ENCODE measurements at places on chromosomes 6 and 20. TPM values are rescaled to one million over a fixed set of nuclear protein-coding genes. Genes with fewer than 3 reads are reported as not detected.

DNA sequence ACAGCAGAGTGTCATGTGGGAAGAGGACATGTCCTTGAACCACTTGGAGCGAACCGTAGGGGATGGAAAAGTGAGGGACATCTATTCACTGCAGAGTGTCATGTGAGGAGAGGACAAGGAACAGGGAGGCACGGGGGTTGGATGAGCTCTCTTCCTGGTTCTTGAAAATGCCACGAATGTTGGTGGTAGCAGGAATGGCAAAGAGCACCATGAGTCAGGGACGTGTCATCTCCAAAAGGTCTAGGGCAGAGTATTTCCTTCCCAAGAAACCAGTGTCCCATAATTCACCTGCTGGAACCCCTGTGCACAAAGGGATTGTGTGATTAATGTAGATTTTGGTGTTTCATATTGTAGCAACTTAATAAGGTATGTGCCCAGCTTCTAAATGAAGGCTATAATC, 136.8 kb downstream of the BFSP1 start:
- DNase-seq, result no peak

Gene MYCT1
- total RNA-seq, result 15.0 TPM

Gene NFATC2
- 4.2 TPM for total RNA-seq

DNA sequence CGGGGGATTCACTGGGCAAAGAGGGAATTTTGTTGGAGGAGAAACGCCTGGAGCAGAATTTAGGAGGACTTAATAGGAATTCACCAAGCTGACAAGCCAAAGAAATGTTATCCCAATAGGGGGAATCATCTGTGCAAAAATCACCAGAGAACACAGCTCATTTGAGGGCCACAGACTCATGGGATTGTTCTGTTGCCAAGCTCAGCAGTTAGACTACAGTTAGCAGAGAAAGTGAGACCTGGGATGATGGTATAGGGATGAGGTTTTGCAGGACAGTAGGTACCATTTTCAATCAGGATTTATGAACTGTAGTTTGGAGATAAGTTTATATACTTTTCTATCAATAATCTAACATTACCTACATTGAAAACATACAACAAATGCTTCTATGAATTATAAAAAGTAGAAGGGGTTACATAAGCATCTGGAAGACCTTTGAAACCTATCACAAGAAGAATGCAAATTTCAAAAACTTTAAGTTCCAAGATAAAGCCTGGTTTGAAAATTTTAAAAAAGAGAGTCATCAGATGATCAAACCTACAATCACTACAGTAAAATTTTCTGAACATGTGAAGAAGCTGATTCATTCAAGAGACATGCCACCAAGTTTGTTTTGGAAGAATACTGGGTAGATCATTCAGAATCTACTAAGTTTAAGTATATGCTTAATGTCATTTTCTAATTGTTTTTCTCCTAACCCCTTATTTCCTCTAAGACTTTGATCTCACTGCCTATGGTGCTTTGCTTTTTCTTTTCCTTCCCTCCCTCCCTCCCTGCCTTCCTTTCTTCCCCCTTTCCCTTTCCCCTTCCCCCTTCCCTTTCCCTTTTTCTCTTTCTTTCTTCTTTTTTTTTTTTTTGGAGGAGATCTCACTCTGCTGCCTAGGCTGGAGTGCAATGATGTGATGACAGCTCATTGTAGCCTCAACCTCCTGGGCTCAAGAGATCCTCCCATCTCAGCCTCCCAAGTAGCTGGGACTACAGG, 81.5 kb downstream of the KIF13A start:
- DNase-seq, result no peak

DNA sequence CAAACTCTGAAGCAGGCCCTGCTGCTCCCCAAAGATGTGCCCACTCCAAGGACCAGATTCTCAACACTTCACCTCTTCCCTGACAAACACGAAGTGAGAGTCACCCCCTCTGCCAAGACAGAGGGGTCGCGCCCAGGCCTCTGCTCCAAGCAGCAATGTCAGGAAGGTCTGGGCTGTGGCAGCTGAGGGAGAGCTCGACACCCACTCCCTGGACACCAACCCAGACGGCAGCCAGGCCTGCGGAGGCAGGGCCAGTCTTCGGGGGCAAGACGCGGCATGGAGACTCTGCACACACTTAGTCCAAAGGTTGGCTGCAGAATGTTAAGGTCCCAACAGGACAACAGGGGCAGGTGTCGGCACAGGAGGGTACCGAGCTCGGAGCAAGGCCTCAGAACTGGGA, 144.2 kb downstream of the DLL1 start:
- no peak for DNase-seq

Gene MAP3K7
- total RNA-seq, result 20.6 TPM

Gene FAM83C
- not detected for total RNA-seq

DNA sequence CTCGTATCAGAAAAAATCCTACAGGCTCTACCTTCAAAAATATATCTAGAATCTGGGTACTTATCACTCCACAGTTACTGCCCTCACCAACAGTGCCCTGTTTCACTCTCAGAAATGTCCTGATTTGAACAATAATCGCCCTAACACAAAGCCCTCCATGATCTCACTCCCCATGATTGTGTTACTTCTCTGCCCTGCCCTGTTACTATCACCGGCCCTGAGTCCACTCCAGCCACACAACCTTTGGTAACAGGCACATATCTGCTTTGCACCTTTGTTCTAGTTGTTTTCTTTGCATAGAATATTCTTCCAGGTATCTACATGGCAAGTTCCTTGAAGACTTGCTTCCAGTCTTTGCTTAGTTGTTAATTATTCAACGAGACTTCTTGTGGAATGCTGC, 142.0 kb downstream of the ARHGAP18 start:
- DNase-seq, result no peak

Measured in left ventricle myocardium inferior (tissue), 1 donor.